ENCODE measurements at places on chromosomes 16 and 17. TPM values are rescaled to one million over a fixed set of nuclear protein-coding genes. Genes with fewer than 3 reads are reported as not detected.

- peaks cover 6% of the 10 kb centered on the region for H3K27me3 ChIP-seq
- no peak overlapping the region for H3K27ac ChIP-seq
- H3K4me1 ChIP-seq, result peaks cover 24% of the 10 kb centered on the region
- no peak for DNase-seq
Observed at GRCh38 chr17:27459433-27459832, 3.2 kb downstream of the KSR1 start.

- H3K27me3 ChIP-seq, result peaks cover 100% of the 10 kb centered on the region
- peaks cover 44% of the 10 kb centered on the region for H3K4me1 ChIP-seq
- DNase-seq, result peak; percentile 91
- no peak within 1 kb of the TSS for H3K27ac ChIP-seq
- no peaks in the 10 kb centered on the region for H3K36me3 ChIP-seq
Observed at GRCh38 chr17:34579017-34579946, at the start of gene TMEM132E. Gene TMEM132E, plus strand, starts transcription at chr17:34579582. Its CDS starts 1,495 bp downstream, at chr17:34581077.

DNA sequence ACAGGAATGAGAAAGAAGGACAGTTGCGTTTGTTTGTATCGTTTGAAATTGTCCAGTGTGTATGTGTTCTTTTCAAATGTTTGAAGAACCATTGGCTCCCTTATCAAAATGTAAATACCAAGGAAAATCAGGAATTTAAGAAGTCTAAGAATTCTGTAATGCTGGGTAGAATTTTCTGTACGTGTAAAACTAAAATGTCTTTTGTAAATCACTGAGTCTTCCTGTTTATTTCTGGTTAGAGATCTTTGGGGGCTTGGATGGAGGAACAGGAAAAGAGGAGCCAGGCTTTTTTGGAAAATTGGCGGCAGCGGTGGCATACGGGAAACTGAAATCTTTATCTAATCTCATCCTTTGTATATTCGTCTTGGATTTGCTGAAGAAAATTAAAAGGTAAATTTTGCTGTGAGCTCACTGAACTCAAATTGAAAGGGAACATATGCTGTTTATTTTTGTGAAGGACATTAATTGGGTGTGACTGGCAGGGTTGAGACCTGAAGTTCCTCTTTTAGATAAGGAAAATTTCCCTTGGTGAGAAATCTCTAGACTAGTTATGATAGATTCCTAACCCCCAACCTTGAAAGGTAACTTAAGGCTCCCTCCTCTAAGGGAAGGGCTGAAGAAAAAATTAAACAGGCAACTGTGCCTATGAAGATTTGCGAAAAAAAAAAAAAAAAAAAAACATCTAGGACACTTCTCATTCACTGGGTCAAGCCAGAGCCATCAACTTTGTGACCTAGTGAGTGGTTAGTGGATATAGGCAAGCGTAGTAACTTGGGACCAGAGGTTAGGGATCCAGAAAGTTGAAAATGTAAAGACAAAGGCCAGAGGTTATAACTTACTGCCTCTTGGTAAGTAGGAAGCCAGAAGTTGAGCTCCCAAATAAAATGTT, 10.8 kb downstream of the TAT start:
- no peak overlapping the region for H3K27ac ChIP-seq
- H3K36me3 ChIP-seq, result no peaks in the 10 kb centered on the region
- H3K4me3 ChIP-seq, result peak overlapping the region; percentile 64
- H3K4me1 ChIP-seq, result peaks cover 5% of the 10 kb centered on the region
- no peaks in the 10 kb centered on the region for H3K27me3 ChIP-seq

Gene TMEM220
- total RNA-seq, result 1.5 TPM

Gene ATP2A3
- 2.8 TPM for total RNA-seq

- H3K4me3 ChIP-seq, result no peak overlapping the region
- no peaks in the 10 kb centered on the region for H3K36me3 ChIP-seq
- DNase-seq, result no peak
- H3K27me3 ChIP-seq, result peaks cover 27% of the 10 kb centered on the region
Observed at GRCh38 chr16:66408163-66409048, 18.7 kb upstream of the BEAN1 start.

Gene C17orf50
- not detected for total RNA-seq

DNA sequence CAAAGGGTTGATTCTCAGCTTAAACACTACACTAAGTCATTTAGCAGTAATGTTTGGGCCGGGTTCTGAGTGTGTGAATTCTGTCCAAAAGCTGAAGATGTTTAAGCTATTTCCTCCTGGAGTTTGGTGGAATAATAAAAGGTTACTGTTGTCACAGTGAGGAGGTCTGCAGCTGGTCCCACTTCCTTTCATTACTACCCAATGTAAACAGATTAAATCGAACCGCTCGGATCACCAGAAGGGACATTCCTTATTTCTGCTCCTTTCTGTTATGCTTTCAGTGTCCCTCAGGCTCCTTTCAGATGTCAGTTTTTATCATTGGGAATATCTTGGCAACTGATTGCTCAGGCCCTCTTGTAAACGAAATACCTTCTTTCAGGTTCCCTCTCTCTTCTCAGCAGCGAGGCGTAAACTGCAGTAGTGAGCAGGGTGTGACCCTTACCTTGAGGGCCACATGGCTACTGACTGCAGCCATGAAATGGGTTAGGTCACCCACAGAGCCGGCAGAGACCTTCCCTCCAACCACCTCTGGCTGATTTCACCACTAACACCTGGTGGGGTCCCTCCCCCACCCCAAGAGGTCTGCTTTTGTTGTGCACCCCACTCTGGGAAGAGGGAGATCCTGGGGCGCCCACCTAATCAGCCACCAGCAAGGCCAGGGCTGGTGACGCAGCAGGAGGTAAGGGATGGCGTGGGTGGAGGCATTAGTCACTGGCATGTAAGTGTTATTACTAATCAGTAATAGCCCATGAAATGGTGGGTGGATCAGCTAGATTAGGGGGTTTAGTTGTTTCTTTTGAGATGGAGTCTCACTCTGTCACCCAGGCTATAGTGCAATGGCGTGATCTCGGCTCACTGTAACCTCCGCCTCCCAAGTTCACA, 117.6 kb downstream of the VPS53 start:
- H3K4me1 ChIP-seq, result no peaks in the 10 kb centered on the region
- DNase-seq, result no peak
- no peaks in the 10 kb centered on the region for H3K36me3 ChIP-seq
- H3K27me3 ChIP-seq, result no peaks in the 10 kb centered on the region
- no peak overlapping the region for H3K4me3 ChIP-seq

Gene POLG2
- total RNA-seq, result 33.9 TPM

DNA sequence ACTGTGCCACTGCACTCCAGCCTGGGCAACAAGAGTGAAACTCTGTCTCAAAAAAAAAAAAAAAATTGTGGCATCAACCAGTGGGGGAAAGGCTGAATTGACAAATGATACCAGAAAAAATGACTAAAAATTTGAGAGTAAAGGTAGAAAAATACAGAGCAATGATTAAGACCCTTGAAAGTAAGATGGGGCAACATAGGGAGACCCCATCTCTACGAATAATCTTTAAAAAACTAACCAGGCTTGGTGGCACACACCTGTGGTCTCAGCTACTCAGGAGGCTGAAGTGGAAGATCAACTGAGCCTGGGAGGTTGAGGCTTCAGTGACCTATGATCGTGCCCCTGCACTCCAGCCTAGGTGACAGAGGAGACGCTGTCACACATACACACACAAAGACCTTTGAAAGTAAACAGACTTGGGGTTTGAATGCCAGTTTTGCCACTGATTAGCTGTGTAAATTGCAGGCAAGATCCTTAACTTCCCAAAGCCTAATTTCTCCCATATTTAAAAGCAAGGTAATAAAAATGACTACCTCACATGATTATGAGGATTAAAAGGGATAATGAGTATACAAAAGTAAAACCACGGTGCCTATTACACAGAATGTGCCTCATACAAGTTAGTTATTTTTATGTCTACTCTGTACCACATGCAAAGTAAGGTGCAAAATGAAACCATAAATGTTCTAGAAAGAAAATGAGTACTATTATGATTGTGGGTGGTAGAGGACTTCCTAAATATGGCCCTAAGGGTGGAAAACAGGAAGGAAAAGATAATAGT, 21.7 kb upstream of the PAFAH1B1 start:
- DNase-seq, result no peak
- no peaks in the 10 kb centered on the region for H3K4me1 ChIP-seq
- H3K36me3 ChIP-seq, result no peaks in the 10 kb centered on the region
- no peak overlapping the region for H3K4me3 ChIP-seq
- H3K27me3 ChIP-seq, result no peaks in the 10 kb centered on the region

DNA sequence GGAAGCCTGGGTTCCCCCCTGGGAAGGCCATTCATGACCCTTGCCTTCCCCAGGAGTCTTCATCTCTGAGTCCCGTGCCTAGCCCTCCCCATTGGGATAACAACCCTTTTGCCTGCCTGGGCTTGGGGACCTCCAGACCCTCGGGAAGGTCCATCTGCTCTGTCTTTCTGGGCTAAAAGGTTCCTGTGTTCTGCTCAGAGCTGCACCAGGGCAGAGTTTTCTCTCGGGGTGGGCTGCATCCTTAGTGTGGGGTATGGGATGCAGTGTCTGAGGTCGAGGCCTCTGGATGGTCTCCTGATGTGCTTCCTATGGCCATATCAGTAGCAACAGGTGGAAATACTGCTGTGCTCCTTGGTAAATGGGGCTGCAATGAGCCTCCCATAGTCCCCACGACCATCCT, 22.9 kb upstream of the PLLP start:
- H3K4me3 ChIP-seq, result no peak overlapping the region
- DNase-seq, result no peak
- no peaks in the 10 kb centered on the region for H3K27me3 ChIP-seq
- H3K4me1 ChIP-seq, result no peaks in the 10 kb centered on the region
- H3K27ac ChIP-seq, result no peak overlapping the region
- H3K36me3 ChIP-seq, result no peaks in the 10 kb centered on the region

Gene KLHL10
- 0.65 TPM for total RNA-seq

DNA sequence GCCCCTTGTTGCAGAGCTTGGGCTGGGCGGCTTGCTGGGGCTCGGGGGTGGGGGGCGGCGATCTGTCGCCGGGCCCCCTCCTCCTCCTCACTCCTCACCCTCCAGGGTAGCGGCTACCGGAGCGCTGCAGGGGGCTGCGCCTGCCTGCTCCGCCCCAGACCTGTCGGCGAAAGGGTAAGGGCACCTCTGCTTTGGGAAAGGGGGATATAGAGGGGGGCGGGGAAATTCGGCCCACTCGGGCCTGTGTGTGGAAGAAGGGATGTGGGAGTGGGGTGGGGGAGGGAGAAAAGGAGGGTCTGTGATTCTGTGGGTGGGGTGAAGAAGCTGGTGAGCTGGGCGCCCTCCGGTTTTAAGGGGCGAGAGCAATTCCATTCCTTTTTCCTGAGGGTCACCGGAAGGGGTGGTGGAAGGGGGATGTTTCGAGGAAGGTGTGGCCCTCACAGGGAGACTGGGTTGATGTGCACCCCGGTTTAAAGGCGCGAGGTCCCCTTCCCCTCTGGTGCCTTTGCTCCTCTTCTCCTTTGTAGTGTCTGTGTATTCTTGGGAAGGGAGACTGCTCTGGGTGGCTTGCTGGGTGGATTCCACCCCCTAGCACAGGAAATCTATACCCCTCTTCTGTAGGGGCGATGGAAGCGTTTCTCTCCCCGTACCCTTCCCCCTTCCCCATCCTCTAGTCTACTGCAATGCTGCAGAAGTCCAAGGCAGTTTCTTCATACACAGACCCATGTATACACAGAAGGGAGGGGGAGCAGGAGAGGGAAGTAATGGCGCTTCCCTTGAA, 878 bp downstream of the TAOK1 start:
- peak; percentile 72 for DNase-seq
- peak overlapping the region; percentile 98 for H3K27ac ChIP-seq
- H3K27me3 ChIP-seq, result no peaks in the 10 kb centered on the region
- no peaks in the 10 kb centered on the region for H3K36me3 ChIP-seq
- H3K4me1 ChIP-seq, result peaks cover 29% of the 10 kb centered on the region

Gene FOXC2
- not detected for total RNA-seq

Measured in neural progenitor cell (in vitro differentiated cells).